ENCODE measurements at places on chromosomes 5 and 9.

- no peak for DNase-seq
Measured at GRCh38 chr9:86822006-86822801, 125.1 kb downstream of the GAS1 start.

DNA sequence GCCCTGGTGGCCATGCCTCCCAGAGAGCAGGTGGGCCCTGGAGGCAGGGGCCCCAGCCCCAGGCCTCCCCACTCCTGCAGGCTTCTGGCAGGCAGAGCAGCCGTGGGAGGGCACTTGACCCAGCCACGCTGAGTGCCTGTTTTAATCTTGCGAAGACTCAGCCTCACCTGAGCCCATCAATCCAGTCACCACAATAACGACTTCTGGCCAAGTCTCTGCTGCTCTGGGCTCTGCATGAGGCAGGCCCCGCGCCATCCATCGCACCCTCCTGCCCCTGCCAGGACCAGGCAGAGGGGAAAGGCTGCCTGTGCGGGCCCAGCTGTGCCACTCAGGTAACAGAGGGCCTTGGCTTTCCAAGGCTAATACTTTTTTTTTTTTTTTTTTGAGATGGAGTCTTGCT is 32.8 kb downstream of the RASGEF1C start:
- no peak for DNase-seq

GRCh38 chr5:145681686-145682085 is 153.5 kb downstream of the PRELID2 start:
- DNase-seq: peak; percentile 42

- DNase-seq: no peak
Measured at GRCh38 chr5:116237917-116238500, 153.2 kb downstream of the COMMD10 start.

- no peak for DNase-seq
Measured at GRCh38 chr5:36108758-36109460, 42.2 kb upstream of the UGT3A2 start.
